ENCODE measurements at places on chromosomes 12 and 14.

- DNase-seq: no peak
These were observed 129.3 kb upstream of the MAP1LC3B2 start for GRCh38 chr12:116429826-116430360.

DNA sequence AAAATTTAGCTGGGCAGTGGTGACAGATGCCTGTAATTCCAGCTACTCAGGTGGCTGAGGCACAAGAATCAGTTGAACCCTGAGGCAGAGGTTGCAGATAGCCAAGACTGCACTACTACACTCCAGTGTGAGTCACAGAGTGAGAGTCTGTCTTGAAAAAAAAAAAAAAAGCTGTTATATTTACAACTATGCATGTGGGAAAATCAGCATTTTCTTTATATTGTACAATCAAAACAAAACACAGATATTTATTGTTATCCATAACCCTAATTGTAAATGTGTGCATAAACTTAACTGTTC is 12.5 kb downstream of the C1R start:
- DNase-seq: no peak

GRCh38 chr12:67988601-67989021 is 636 bp upstream of the IFNG-AS1 start:
- DNase-seq: no peak

- no peak for DNase-seq
These were observed 60.9 kb downstream of the PLEKHA5 start for GRCh38 chr12:19190292-19191031.

GRCh38 chr12:62194616-62195015 is 65.6 kb upstream of the USP15 start:
- DNase-seq: no peak

DNA sequence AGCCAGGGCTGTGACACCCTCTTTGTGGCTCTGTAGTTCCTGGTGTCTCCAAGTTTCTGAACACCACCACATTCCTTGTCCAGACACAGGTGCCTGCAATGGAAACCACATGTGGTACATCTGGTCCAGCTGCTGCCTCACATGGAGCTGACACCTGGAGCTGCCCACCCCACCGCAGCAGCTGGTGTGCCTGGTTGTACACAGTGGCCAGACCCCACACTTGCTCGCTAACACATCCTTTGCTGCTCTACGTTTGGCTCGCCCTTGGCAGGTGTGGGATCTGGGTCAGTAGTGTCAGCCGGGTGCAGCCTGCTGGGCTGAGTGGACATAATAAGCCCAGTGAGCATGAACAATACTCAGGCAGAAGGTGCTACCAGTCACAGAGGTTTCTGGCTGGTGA is 198.9 kb downstream of the ADGRD1 start:
- no peak for DNase-seq

GRCh38 chr14:69695322-69696203 is 71.4 kb upstream of the SRSF5 start:
- no peak for DNase-seq

GRCh38 chr12:131066886-131067490 is 113.3 kb downstream of the ADGRD1 start:
- DNase-seq: no peak

DNA sequence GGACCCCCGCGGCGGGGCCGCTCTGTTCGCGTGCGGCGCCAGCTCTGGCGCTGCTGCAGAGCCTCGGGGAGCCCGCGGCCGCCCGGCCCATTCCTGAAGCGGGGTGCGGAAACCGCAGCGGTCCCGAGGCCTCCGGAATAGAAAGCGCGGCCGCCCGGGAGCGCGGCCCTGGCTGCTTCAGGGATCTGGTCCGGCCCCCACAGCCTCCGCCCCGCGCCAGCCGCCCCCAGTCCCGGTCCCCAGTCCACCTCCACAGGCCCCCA is 204 bp downstream of the HSP90AA1 start:
- no peak for DNase-seq

DNA sequence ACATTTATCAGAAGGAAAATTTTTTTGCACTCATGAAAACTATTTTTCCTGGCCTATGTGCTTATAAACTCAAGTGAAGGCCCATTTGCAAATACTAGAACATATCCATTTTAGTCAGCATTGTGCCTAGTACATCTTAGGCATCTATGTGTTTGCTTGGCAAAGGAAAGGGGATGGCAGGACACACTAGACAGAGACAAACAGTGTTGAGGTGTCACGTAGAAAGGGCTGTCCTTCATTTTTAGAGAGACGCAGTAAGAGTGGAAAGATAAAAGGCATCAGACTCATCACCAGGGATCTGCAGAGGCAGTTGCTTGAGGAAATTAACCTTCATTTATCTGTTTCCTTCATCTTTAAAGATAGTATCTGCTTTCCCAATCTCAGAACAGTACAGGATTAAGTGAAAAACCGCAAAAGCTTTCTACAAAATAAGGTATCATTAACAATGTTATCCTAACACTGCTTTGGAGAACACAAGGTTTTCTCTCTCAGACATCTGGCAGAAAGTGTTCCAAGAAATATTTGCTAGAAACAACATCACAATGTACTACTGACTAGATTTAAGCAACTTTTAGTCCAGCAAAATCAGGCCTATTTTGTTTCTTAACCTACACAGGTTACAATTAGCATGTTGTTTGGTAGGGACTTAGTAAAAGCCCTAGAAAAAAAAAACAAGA is 2.0 kb downstream of the YBX3 start:
- no peak for DNase-seq

- no peak for DNase-seq
These were observed 212.6 kb upstream of the LHX5 start for GRCh38 chr12:113684053-113684907.

- no peak for DNase-seq
These were observed 12.7 kb downstream of the CCDC197 start for GRCh38 chr14:94009767-94010166.

- no peak for DNase-seq
These were observed 150.2 kb downstream of the ADGRD1 start for GRCh38 chr12:131103669-131104462.

DNA sequence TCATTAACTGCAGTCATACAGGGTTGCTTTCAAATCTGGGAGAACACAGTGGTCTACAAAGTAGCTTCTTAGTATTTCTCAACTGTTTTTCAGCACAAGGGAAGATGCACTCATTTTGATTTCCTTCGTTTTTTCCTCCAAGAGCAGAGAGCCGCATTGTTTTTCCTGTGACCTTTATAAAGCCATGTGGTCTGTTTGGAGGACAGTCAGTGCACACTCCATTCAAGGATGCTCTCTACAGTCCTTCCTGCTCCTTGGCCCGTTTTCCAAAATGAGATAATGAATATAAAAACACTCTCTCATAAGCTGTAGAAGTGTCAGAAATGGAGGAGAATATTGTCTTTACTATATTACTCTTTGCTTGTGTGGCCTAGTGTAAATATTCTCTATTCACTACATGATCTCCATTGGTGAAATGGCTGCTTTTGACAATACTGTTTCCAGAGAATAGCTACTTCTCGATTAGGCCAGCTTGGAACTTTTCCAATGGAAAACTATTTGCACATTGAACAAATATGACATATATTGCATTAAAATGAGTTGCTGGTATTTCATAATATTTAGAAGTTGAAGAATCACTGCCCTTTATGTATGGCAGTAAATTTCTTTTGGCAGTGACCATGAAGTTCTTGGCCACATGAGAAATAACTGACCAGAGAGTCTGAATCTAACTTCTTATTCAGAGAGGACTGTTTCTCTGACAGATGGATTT is 393.1 kb upstream of the RGS6 start:
- no peak for DNase-seq

DNA sequence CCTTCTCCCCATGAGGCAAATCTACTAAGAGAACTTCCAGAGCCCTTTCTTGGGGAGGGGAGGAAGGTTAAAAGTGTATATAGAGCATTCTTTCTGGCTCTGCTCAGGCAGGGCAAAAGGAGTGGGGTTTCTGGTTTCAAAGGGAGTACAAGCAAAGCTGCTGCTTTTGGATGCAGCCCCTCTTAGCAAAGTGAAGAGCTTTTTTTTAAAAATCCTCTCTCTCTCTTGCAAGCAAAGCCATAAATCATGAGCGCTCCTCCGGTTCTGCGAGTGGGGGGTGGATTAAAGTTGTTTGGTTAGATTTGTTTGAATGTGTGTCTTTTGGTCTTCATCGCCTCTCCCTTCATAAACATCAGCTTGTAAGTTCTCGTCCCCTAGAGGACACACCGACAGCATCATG is 546.6 kb upstream of the TBX3 start:
- DNase-seq: no peak

DNA sequence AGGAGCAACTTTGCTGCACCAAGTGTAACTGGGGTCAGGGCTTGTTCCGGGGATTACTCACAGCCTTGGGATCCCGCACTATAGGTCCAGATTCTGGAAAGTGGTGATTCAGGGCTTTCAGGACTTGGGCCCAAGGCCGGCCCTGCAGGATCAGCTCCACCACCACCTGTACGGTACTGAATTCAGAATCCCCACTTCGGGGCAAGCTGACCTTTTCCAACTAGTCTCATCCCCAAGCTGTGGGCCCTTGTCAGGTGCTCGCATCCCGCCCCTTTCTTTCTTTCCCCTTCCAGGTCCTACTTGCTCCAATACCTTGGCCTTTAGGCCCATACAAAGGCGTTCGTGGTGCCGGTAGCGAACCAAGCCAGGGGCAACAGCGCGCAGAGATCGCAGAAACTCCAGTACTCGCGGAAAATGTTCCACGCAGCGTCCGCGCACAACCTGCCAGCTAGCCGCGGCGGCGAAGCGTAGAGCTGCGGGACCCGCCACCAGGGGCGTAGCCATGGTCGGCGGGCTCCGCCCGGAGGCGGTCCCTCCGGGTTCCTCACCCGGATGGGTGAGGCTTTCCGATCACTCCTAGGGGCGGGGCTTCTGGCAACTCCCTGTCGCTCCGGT is 487 bp downstream of the TINF2 start:
- peak; percentile 88 for DNase-seq

All from stimulated activated CD4-positive, alpha-beta T cell treated with anti-CD3 and anti-CD28 coated beads, TNF-alpha, amount 100 ng/mL, for 4 hours (primary cell).